ENCODE measurements at places on chromosomes 11 and 22.
A peak's percentile ranks its signal among the peaks of the same experiment; 100 is the strongest.

GRCh38 chr11:3161309-3161708 is 3.8 kb downstream of the OSBPL5 start:
- DNase-seq, result no peak

- DNase-seq, result no peak
These were observed 167.0 kb upstream of the B3GAT1 start for GRCh38 chr11:134578807-134579723.

DNA sequence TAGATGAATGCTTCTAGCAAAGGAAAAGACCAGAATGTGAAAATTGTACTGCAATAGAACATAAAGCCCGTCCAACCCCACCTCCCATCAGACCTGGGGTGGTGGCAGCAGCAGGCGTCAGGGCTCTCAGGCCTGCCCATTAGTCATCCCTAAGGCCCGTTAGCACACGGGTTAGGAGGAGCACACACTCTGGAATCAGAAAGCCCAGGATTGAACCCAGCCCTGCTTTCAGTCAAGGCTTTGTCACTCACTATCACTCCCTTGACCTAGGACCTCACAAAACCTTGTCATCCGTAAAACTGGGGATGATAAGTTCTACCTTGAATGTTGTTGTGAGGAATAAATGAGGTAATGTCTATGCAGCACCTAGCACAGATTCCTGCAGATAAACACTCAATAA is 26.9 kb downstream of the MICAL3 start:
- DNase-seq, result no peak

GRCh38 chr22:46916886-46917770 is 154.7 kb downstream of the TBC1D22A start:
- DNase-seq, result no peak

- peak; percentile 66 for DNase-seq
These were observed at the start of gene MAPK1 for GRCh38 chr22:21867528-21868266. Gene MAPK1, minus strand, starts transcription at chr22:21867645. Its CDS starts 205 bp downstream, at chr22:21867440.

- DNase-seq, result no peak
These were observed 288.1 kb downstream of the ETS1 start for GRCh38 chr11:128299132-128299726.

GRCh38 chr11:61695917-61696316 is 15.7 kb downstream of the DAGLA start:
- no peak for DNase-seq

DNA sequence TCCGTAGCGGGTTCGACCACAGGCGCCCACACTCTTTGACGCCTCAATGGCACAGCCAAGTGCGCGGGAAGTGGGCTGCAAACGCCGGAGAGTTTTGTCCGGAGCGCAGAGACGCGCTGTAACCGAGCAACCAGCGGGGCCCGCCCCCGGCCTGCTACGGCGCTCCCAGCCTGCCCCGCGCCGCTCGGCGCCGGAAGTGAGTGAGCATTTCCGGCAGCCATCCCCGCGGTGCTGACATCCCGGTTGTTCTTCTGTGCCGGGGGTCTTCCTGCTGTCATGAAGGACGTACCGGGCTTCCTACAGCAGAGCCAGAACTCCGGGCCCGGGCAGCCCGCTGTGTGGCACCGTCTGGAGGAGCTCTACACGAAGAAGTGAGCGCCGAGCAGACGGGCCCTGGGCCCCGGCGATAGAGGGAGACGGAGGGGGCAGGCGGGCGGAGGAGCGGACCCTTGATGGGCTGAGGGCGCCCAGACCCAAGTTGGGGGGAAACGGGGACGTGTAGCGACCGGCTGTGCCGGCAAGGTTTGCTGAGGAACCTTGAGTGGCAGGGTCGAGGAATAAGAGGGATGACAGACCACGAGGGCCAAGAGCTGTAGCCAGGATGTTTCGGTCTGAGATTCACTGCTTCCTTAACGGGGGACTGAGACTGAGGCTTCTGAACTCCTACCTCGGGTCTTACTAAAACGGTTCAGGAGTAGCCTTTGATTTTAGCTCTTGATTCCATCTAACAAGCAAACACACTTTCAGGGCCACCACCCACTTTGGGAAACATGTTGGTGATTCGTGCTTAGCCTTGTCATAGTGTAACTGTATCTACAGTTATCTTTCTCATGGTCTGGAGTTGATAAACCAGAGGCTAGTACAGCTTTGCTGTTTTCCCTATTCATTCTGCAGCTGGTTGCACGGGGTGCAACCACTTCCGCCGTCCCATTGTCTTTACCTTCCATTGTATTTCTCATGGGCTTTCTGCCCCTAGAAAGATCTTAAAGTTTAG is at the start of gene PSMD13:
Gene PSMD13, plus strand, starts transcription at position 203 of the 994 bp plus-strand sequence. Its CDS starts 74 bp downstream, at position 277.
- peak; percentile 54 for DNase-seq

DNA sequence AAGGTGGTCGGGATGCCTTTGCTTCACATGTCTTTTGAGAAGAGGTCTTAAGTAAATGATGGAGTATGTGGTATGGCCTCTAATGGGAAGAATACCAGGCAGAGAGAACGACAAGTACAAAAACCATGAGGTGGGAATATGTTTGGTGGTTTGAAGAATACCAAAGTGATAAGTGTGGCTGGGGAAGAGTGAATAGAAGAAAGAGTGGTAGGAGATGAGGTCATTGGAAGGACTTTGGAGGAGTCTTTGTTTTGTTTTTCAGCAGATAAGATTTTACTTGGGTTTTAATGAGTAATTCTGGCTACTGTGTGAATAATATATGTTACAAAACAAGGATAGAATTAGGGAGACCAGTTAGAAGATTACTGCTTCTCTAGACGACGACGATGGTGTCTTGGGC is 515.4 kb downstream of the RAB38 start:
- DNase-seq, result no peak

DNA sequence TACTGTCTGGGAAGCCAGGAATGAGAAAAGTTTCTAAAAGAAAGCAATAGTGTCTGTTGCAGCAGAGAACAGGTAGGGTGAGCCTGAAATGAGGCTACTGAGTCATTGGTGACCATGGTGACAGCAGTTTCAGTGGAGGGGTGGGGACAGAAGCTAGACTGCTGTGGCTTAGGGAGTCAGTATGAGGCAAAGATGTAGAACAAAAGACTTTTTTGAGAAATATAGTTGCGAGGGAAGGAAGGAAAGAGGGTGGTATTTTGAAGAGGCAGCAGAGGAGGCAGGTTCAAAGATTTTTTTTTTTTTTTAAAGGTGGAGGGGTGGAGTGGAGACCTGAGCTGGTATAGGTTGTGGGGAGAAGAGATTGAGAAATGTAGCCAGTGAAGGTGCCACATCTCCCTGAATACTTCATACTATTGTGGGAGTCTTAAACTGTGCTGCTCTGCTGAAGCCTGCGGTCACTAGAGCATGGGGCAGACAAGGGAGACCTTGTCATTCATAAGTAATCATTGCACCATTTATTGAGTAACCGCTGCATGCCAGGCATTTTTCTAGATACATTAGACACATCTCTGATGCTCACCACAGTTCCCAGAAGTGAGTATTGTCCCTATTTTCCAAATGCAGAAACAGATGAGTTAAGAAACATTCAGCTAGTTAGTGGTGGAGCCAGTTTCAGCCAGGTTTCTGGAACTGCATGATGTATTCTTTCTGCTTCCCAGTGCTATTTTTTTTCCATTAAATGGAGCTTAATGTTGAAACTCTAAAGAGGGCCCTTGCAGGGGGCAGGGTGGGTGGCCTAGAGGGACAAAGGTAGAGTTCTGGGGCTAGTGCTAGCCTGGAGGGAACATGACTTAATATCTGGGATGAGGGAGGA is 49.9 kb downstream of the STIM1 start:
- no peak for DNase-seq

- DNase-seq, result no peak
These were observed 2254.0 kb downstream of the LRRC4C start for GRCh38 chr11:39205236-39205995.

DNA sequence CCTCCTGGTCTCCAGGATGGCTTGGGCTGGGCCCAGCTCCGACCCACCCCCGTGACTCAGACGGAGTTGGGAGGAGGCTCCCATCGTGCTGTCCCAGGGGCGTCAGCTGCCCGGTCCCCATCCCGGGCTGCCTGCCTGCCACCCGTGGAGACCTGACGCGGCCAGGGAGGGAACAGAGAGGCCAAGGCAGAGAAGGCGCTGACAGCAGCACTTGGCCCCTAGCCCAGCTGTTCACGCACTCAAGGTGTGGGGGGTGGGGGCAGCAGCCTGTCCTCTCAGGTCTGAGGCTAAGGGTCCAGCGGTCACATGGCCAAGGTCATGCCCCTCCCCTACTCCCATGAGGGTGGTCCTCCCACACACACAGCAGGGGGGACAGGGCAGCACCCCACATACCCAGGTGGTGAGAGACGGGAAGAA is 48.6 kb downstream of the ELFN2 start:
- DNase-seq, result no peak

- DNase-seq, result no peak
These were observed 5.7 kb downstream of the APOBEC3D start for GRCh38 chr22:39026509-39027150.

- no peak for DNase-seq
These were observed 7.3 kb upstream of the SYT7 start for GRCh38 chr11:61587951-61588727.

- no peak for DNase-seq
These were observed 437 bp downstream of the SLC43A3 start for GRCh38 chr11:57426439-57426928.

GRCh38 chr11:117520201-117520600 is 192.5 kb downstream of the CEP164 start:
- no peak for DNase-seq

GRCh38 chr11:35723913-35724312 is 61.3 kb downstream of the TRIM44 start:
- no peak for DNase-seq

DNA sequence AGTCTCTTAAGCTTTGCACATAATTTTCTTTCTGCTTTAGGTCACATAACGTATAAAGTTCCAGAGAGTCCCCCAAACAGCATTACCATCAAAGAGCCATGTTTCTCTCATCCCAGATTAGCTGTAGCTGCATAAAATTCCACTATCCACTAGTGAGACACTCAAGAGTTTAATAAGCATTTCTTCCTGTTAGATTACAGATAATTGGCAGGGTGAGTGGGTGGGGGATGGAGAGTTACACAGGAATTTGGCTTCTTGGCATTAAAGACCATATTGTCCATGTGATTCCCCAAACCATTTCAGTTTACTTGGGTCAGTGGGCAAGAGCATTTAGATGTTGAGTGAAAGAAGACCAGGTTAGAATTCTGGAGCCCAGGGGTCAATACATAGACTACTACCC is 82.3 kb downstream of the FDX1 start:
- no peak for DNase-seq

- DNase-seq, result no peak
These were observed 438.1 kb downstream of the SOX6 start for GRCh38 chr11:15918212-15918611.

DNA sequence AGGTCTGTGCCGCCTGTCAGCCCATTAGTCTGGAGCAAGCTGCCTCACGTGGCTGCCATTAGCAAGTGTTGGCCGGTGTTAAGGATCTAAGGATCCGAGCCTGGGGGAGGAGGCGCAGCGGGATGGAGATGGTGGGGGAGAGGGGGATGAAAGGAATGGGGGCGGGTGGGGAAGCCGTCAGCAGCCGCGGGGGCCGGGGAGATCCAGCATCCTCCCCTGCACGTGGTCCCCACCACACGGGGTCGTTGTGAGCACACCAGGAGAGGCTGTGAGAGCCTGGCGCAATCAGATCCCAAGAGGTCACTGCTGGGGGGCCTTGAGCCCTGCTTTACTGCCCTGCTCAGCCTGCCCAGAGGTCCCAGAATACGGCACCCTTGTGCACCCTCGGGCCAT is 7.3 kb downstream of the CABP7 start:
- no peak for DNase-seq

GRCh38 chr11:11569936-11570491 is 51.8 kb downstream of the GALNT18 start:
- DNase-seq, result no peak

DNA sequence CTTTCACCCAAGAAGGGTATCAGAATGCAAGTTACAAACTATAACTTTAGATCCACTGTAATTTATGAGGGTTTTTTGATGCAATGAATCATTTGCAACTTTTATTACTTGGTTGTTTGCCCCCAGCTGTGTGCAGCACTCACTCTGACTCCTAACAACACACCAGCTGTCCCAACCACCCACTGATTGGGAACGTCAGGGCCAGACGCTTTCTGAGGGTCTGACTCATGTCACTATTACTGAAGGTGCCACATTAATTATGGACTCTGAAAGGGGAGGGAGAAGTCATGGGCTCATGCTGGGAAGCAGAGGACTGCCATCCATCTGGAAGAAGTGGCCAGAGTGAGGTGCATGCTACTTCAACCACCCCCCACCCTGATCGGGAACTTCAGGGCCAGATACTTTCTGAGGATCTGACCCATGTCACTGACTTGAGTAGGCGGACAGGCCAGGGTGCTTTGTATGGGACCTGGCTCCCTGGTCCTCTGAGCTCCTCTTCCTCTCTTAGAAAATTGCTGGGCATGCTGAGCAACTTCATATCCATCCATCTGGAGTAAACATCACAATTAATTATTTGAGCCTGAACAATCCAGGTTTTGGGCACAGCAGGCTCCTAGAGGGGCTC is 44.9 kb upstream of the DRD2 start:
- DNase-seq, result no peak

- DNase-seq, result no peak
These were observed 645 bp downstream of the RTCB start for GRCh38 chr22:32411402-32411801.

- no peak for DNase-seq
These were observed 58.0 kb downstream of the KCNJ1 start for GRCh38 chr11:128809128-128809527.

DNA sequence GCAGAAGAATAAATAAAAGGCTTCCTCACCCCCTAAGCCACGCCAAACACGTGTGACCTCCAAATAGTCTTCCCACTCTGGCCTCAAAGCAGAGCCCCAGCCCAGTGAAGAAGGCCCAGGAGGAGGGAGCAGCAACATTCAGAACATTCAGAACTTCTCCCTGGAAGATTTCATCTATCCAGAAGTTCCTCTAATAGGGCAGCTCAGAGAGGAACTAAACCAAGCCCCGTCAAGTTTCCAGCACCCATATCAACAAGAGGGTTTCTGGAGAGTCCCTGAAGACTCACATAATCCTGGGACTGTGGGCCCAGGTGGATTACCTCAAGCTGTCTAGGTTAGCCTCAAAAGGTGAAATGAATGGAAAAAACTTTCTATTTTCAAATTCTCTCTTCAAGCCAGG is 39.4 kb downstream of the PC start:
- no peak for DNase-seq

- DNase-seq, result no peak
These were observed 35.8 kb upstream of the MYOD1 start for GRCh38 chr11:17683377-17684161.

DNA sequence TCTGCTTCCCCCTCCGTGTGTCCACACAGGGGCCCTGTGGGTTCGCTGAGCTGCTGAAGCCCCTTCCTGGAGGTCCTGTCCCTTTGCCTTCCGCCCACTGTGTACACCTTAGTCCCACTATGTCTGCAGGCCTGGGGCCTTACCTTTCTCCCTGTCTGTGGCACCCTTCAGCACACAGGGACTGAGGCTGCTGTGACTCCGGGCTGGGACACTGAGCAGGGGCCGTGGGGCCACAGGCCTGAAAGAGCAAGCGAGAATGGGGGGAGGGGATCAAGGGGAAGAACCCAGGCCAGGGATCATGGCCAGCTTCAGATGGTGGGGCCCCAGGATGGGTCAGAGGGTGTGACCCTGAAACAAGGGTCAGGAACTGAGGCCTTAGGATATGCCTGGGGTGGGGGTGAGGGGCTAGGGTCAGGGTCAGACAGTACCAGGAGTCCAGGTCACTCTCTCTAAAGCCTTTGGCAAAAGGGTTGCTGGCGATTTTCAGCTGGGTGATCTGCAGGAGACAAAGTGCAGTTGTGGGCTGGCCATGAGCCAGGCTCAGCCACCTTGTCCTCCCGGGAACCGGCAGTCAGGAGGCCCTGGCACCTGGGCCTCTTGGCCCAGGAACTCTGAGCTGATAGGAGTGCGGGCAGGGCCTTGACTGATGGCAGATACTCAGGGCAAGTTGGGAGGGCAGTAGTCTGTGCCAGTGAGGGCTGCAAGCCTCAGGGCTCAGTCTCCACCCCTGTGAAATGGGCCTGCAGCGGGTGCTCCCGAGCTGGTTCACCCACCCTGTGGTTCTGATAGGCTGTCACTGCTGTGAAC is 2.6 kb upstream of the NUDT8 start:
- DNase-seq, result no peak
